Suppressor macrophage treated with lipopolysaccharide for 1 hour (primary cell): ENCODE measurements at places on chromosomes 1 and 21.

DNA sequence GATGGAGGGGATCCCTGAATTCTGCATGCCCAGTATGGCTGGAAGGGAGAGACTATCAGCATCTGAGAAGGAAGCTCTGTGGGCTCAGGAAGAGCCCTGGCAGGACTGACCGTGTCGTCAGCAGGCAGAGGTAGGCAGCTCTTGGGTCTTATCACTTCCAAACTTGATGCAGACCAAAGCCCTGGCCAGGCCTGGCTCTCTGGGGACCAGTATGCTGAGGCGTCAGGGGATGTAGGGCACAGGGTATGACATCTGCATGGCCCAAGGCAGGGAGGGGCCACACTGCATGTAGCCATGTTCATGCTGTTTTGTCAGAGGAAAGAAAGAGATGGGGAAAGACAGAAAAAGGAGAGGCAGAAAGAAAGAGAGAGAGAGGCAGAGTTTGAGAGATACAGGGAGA lies 6.3 kb downstream of the FGR start:
- DNase-seq = no peak

- peak; percentile 76 for DNase-seq
These were observed 17.0 kb upstream of the CD2 start for GRCh38 chr1:116737020-116737854.

GRCh38 chr21:17768840-17769446 lies 50.2 kb downstream of the C21orf91 start:
- no peak for DNase-seq

DNA sequence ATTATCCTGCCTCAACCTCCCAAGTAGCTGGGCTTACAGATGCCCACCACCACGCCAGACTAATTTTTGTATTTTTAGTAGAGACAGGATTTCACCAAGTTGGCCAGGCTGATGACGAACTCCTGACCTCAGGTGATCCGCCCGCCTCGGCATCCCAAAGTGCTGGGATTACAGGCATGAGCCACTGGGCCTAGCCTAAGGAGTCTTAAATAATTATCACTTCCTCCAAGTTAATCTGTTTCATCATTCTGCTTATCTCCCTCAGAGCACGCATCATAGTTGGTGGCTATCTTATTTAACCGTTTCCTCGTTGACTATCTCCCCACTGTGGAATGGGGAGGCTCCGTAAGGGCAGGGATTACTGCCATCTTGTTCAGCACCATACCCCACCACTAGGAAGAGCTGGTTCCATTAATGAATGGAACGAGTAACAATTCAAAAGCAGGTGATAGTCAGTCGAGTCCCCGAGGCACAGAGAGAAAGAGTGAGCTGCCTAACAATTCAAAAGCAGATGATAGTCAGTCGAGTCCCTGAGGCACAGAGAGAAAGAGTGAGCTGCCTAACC lies 52.7 kb downstream of the GLUL start:
- no peak for DNase-seq

DNA sequence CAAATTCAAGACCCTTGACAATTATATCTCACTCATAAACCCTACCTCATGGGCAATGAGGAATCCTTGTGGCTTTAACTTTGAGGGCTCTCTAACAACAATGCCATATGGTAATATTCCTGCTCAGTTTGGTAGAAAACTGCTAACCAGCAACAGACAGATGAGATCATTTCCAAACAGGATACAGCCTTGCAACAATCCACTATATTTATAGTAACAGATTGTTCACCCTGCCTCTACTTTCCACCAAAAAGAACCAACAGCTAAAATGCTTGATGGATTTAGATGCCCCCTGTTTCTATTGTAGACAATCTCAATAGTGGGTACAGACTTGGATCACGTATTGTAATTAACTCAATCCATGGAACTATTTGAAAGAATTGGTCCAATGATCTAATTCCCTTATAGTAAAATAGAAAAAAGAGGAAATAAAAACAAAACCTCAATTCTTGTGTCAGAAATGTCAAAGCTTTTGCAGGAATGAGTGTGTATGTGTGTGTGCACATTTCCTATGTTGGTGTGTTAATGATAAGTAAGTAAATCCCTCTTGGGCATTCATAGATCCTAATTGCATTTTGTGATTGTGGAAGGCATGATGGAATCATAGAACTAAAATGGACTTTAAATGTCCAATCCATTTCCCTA lies 100.0 kb upstream of the EDEM3 start:
- DNase-seq = peak; percentile 63

GRCh38 chr1:38584448-38585355 lies 274.9 kb downstream of the RRAGC start:
- no peak for DNase-seq

DNA sequence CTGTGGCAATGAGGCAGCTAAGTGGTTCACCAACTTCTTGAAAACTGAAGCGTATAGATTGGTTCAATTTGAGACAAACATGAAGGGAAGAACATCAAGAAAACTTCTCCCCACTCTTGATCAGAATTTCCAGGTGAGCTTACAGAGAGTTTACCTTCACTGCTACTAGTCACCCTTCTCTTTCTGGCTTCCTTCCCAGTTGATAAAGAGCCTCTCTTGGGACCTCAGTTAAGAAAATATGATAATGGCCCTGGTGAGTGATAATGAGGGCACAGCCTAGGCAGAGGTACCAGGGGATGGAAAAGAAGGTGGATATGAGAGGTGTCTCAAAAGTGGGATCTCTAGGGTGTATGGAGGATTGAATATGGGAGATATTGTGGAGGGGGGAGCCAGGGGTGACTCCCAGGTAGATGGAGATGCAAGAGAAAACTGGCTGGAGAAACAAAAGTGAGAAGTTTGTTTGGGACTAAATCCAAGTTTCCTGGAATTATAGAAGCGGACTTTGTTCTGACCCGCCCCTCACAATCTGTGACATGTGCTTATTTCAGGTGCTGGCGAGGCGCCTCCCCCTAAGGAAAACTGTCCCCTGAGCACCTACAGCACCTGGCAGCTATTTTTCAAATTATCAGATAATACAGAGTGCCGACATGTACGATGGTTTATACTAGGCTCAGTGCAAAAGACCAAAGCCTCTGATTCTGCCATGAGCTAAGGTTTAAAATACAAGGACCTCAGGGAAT lies 13.7 kb downstream of the MTARC2 start:
- no peak for DNase-seq

DNA sequence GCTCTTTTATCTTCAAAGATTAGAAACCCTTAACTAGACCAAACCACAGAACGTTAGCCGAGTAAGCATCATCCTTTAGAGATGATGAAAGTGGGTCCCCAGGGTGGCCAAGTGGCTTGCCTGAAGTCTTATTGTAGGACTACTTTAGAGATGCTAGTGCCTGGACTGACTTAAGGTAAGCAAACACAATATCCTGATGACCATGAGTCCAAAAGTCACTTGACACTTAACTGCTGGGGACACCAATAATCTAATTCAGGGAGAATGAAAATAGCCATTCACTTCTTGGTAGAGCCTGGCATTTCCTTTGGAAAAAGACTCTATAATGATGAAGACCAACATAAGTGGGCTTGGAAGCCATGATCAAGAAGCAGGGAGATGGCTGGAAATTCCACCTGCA lies 225.3 kb upstream of the IRF2BP2 start:
- DNase-seq = no peak

DNA sequence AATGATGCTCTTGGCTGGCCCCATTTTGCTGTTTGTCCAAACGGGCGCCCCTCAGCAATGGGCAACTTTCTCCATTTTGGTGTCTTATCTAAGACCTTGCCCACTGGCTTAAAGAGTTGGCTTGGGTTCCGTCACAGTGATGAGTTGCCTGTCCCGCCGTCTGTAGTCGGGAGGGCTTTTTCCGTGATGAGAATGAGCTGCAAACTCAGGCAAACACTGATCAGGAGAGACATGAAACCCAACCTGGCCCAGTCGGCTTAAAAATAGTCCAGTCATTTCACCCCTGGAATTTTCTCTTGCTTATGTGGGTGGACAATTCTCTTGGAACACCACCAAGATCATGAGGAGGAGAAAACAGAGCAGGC lies 79.3 kb downstream of the ST6GALNAC3 start:
- DNase-seq = no peak

- no peak for DNase-seq
These were observed 7.3 kb downstream of the KRTAP10-1 start for GRCh38 chr21:44532712-44533111.

GRCh38 chr1:107833061-107833460 lies 131.9 kb downstream of the VAV3 start:
- no peak for DNase-seq

DNA sequence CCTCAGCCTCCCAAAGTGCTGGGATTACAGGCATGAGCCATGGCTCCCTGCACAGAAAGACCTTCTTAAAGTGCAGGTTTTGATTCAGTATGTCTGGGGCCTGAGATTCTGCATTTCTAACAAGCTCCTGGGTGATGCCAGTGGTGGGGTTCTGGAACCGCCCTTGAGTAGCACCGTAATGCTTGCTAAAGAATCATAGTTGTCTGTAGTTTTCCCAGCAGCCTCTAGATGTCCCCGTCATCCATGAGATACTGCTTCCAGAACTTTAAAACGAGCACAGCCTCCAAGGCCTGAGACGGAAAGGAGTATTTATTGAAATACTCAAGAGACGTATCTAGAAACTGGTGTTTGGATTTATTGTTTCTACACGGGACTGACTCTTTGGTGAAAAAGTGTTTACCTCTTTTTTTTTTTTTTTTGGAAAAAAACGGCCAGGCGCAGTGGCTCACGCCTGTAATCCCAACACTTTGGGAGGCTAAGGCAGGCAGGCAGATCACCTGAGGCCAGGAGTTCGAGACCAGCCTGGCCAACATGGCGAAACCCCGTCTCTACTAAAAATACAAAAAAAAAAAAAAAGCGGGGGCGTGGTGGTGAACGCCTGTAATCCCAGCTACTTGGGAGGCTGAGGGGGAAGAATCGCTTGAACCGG lies 2.6 kb upstream of the TOR3A start:
- peak; percentile 84 for DNase-seq

DNA sequence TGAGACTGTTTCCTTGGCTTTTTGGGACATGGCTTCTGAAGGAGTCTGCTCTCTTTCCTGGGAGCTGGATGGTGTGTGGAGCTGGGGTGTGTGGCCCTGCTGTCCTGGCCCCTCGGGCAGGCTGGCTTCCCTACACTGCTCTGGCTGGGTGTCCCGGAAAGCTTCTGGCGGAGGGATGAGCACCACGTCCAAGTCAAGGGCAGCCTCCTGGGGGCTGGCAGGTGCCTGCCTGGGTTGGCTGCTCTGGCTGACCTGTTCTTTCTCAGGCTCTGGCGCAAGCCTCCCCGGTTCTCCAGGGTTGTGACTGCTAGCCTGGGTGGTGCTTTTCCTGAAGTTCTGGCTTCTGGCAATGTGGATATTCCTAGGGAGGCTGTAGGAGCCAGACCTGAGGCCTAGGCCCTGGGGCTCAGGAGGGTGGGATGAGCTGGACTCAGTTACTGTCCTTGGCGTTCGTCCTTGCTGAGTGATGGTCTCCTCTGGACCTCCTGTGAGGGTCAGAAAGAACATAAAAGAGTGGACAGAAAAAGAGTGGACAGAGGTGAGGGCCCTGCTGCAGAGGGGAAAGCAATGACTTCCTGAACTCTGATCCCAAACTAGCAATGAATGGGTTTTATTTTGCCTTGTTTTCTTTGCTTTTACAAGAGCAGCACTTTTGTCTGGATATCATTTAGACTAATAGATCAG lies 9.4 kb downstream of the C1orf116 start:
- DNase-seq = no peak

GRCh38 chr1:16205334-16205671 lies 7.1 kb downstream of the ARHGEF19 start:
- DNase-seq = no peak

DNA sequence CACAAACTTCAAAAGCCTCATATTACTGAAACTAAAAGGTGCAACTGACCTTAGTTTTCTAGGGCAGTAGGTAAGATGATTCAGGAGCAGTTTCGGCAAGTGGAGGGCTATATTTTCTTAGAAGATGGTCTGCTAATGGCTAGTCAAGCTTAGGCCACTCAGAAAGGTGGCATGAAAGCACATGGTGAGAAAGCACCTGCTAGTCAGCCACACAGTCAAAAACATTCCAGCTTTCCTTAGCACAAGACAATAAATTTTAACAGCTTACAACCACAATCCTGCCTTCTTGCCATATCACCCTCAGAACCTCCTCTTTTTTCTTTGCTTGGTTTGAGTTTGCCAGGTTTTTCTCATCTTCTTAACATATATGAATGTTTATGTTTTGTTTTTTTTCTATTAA lies 81.1 kb upstream of the SLFNL1 start:
- no peak for DNase-seq

GRCh38 chr1:52264530-52265115 lies 101.4 kb downstream of the CC2D1B start:
- DNase-seq = no peak

DNA sequence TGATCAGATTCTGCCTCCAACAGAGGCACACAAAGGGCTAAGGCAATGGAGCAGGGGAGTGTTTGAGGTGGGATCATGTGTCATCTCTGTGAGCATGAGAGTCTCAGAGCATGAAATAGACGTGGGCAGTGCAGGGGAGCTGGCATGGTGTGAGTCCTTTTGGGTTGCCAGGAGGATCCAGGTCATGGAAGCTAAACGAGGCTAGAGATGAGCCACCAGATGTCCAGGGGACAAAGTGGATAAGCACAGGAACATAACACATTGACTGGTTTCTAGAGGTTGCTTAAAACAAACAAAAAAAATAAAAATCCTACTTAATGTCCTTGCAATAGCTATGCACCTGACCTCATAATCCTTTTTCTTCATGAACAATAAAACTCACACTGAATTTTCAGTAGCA lies 254.8 kb upstream of the GREM2 start:
- no peak for DNase-seq

GRCh38 chr1:167273027-167273800 lies 52.5 kb downstream of the POU2F1 start:
- no peak for DNase-seq

GRCh38 chr21:34722684-34723300 lies 54.0 kb downstream of the CLIC6 start:
- peak; percentile 12 for DNase-seq

GRCh38 chr1:43975249-43975961 lies 645 bp downstream of the ATP6V0B start:
- peak; percentile 88 for DNase-seq

GRCh38 chr1:78240191-78240590 lies 194.4 kb downstream of the GIPC2 start:
- no peak for DNase-seq

- DNase-seq = no peak
These were observed 2.5 kb upstream of the ST3GAL3 start for GRCh38 chr1:43704838-43705237.

DNA sequence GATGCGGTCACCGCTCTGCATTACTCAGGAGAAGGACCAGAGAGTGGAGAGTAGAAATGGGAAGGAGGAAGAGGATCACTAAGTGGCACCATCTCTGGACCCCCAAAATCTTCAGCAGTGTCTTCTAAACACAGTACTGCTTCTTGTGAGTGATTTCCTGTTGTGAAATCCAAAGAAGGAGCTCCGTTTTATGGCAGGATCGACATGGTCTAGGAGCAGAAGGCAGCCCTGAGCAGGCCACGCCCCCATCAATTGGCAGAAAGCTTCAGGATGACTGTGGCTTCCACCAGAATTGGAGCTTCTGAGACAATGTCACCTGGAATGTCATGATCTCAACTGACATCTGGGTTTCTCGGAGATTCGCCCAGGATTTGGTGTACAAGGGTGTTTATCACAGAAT lies 171.5 kb downstream of the ADSS2 start:
- no peak for DNase-seq
